ENCODE measurements at places on chromosomes 13 and 19.

DNA sequence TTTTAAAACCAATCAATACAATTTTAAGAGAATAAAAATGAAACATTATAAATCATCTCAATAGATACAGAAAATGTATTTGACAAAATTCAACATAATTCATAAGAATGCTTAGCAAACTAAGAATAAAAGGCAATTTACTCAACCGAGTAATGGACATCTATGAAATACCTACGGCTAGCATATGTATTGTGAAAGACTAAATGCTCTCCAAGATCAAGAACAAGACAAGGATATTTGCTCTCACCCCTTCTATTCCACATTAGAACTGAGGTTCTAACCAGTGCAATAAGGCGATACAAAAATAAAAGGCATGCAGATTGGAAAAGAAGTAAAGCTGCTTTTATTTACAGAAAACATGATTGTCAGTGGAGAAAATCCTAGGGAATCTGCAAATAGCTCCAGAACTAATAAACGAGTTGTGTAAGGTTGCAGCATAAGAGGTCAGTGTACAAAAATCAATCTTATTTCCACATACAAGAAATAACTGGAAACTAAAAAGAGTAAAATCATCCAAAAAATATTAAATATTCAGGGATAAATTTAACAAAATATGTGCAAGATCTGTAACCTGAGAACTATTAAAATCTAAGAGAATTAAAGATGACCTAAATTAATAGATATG is 16.4 kb downstream of the KATNAL1 start:
- no peak for DNase-seq

DNA sequence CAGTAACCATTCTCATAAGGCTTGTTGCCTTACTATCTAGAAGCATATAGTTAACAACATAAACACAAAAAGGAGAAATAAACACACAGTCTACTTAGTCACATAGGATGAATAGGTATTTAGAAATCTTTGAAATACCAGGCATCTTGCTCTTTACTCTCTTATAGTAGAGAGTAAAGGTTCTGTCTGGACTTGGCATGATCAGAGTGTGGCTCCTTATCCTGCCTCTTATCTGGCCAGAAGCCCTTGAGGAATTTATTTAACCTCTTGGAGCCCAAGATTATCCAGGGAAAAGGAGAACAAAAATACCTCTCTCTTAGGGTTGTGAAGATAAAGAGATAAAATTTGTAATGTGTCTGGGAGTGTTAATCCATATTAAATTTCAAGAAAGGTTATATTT is 100.2 kb upstream of the MBNL2 start:
- DNase-seq = no peak

DNA sequence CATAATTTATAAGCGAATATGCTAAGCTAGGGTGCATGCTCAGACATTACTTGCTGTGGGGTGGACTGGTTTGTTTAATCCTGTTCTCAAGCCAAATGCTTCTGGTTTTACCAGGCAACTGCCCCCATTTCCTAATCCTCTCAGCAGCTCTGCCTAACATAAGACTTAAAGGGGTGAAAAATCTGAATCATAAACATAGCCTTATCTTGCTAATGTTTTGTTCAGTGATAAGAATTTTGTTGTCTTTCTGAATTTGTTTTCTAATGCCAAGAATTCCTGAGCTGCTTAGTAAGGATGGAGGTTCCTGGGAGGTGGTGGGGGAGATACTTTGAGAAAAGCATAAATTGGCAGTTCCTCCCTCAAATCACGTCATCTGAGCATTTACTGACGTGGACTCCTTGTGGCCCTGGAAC is 42.7 kb downstream of the ING1 start:
- no peak for DNase-seq

GRCh38 chr19:4044990-4045465 is 21.7 kb downstream of the ZBTB7A start:
- no peak for DNase-seq

DNA sequence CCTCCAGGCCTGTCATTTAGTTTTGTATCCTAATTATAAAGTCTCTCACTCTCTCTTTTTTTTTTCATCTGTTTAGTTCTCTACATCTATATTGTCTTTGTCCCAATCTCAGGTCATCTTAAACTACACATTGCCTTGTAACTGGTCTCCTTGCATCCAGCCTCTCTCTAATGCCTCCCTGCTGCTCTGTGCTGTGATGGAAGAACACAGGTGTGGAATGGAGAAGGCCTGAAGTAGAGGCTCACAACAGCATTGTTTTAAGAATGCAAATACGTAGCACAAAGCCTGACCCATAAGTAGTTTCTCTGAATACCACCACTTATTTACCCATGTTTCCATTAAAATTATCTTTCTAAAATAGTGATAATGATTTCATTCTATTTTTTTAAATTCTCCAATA is 108.8 kb upstream of the FRY start:
- DNase-seq = no peak

GRCh38 chr13:46858776-46859175 is 38.1 kb downstream of the HTR2A start:
- no peak for DNase-seq

DNA sequence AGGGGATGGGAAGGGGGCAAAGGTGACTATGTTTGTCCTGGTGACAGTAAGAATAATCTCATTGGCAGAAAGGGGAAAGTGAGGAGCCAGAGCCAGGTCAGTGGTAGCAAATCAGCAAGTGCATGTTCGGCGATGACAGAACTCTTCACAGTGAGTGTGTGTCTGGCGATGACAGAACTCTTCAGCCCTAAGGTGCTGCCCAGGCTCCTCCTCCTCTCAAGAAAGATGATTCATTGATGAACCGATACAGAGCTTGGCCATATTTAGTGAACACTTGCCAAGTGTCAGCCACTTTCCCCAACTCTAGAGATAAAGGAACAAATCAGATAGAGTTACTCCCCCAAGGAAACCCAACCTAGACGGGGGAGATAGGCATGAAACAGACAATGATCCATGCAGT is 199.3 kb upstream of the UBL3 start:
- no peak for DNase-seq

DNA sequence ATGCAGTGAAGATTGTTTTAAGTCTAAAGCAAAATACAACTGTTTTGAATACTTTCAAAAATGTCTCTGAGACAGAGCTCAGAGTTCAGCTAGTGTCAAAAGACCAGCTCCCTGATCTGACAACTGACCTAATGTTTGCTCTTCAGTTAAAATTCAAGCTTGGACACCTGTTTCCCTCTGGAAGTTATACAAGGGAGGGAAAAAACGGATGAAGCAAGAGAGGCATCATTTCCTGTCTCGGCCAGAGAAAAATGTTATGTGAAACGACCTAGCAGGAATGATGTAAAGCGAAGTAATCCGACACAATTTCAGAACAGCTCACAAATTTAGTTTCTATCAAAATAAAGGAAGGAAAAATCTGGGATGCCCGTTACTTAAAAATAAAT is 59.4 kb downstream of the ZAR1L start:
- no peak for DNase-seq

DNA sequence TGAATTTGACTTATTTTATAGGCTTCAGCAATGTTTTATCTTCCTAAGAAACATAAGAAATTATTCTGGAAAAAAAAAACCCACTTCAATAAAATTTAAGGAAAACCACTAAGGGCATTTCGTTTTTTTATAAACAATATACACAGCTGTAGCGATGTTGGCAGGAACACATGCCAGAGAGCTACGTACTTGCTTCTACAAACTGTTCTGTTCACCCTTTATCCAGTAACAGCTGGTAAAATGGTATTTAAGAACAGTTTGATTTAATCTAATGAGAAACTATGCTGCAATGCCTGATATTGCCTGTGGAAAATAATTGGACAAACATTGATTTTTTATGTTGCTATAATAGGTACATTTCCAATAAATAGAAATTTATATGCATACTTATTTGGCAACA is 137.2 kb upstream of the DACH1 start:
- DNase-seq = no peak

DNA sequence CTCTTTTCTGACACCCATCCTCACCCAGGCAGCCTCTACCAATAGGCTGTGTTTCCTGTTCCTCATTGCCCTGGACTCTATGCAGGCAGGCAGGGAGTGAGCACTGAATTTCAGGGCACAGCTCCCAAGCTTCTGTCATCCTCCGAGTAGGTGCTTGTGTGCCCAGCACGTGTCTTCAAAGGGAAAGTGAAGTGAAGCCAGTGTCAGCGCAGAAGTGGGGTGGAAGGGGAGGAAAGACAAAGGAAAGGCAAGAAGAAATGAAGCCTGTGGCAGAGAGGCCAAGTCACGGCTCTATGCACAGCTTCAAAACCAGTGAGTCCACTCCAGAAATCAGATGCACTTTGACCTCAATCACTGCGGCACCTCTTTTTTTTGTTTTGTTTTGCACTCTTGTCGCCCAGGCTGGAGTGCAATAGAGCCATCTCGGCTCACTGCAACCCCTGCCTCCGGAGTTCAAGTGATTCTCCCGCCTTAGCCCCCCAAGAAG is 16.9 kb downstream of the CEBPA start:
- DNase-seq = no peak

GRCh38 chr19:2062770-2063169 is 11.7 kb upstream of the MKNK2 start:
- DNase-seq = no peak

DNA sequence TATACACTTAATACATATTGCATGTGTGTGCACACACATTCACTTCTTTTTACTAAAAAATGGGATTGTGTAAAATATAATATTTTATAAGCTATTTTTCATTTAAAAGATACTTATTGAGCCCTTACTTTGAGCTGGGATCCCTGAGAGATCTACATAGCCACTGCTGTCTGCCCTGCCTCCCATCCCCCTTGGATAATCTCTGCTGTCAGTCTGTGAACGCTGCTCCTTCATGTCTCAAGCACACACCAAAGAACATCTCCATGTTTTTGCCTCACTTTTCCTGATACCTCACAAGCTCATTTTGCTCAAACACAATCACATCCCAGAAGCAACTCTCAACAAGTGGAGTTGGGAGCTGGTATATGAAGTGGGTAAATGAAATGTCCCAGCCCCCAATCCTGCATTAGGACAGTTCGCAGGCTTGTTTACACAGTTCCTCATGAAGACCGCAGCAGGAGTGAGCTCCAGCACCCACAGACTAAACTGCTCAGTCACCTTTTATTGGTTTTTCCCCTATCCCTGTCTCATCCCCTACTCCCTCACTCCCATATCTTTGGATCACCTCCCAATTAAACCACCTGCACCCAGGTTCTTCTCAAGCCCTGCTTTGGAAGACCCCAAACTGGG is 108.3 kb upstream of the FRY start:
- no peak for DNase-seq

- DNase-seq = peak; percentile 48
Observed at GRCh38 chr13:101757446-101758039, 305.1 kb downstream of the ITGBL1 start.

All from CD4-positive, alpha-beta T cell treated with Interleukin-21 for 1 hour (primary cell).